ENCODE measurements at places on chromosomes 16 and 17. TPM values are rescaled to one million over a fixed set of nuclear protein-coding genes. Genes with fewer than 3 reads are reported as not detected.
A peak's percentile ranks its signal among the peaks of the same experiment; 100 is the strongest.

Gene ADAM11
- total RNA-seq, result 2.3 TPM

Gene PLCG2
- total RNA-seq, result 7.0 TPM

Gene EPN3
- 99.2 TPM for total RNA-seq

Gene NEUROD2
- total RNA-seq, result 0.17 TPM

Gene CCDC92B
- total RNA-seq, result 0.55 TPM

Gene CX3CL1
- total RNA-seq, result 31.9 TPM

Gene EVI2B
- 1.2 TPM for total RNA-seq

Gene FBXL20
- 45.2 TPM for total RNA-seq

Gene CCL15
- total RNA-seq, result not detected

GRCh38 chr16:9136596-9136995 lies 45.2 kb downstream of the HAPSTR1 start:
- peak; percentile 39 for DNase-seq

GRCh38 chr17:48014595-48015111 lies 22.9 kb downstream of the COPZ2 start:
- DNase-seq, result no peak

DNA sequence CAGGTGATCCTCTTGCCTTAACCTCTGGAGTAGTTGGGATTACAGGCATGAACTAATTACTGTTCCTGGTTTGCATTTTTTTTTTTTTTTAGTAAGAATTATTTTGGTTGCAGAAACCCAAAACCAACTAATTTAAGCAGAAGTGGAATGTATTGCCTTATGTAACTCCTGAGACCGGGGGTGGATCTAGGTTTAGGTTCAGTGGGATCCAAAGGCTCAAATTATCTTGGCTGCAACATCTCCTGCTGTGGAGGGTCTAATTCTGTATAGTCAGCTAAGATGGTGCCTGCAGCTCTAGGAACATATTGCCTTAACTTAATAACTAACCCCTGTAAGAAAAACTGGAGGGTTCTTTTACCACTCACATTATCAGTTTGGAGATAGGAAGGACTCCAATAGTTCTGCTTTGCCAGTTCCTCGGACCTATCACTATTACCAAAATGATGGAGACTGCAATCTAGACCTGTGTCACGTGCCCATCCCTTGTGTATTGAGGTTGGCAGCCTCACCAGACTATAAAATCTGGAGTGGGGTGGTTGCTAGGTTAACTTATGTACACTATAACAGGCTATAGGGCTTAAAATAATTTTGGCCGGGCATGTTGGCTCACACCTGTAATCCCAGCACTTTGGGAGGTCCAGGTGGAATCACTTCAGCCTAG lies 8.5 kb downstream of the SNTB2 start:
- DNase-seq, result no peak

- no peak for DNase-seq
Measured at GRCh38 chr16:20401066-20401465, 3.5 kb downstream of the PDILT start.

GRCh38 chr17:67162771-67163170 lies 82.2 kb downstream of the HELZ start:
- no peak for DNase-seq

- DNase-seq, result peak; percentile 97
Measured at GRCh38 chr17:8163978-8164814, 1.4 kb upstream of the VAMP2 start.

GRCh38 chr17:79677646-79678045 lies 53.1 kb upstream of the ENPP7 start:
- DNase-seq, result no peak

- DNase-seq, result peak; percentile 70
Measured at GRCh38 chr17:16407911-16408588, 7.3 kb upstream of the TRPV2 start.

DNA sequence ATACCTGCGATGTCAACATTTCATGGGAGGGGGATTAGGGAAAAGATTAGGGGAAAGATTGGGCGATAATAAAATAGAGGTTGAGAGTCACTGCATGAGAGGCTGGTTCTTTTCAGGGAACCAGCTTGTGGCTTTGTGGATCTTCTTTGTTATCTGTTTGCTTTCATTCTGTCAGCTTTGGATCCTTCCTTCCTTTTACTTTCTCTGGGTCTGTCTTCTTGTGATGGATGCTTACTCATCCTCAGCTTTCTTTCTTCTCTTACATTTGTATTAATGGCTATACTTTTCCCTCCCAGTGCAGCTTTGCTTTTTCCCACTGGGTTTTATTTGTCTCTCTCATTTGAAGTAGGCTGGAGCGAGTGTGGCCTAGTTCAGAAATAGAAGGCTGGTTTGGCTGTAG lies 47.1 kb downstream of the RPTOR start:
- peak; percentile 3 for DNase-seq

- DNase-seq, result no peak
Measured at GRCh38 chr17:67280279-67280678, 35.3 kb upstream of the HELZ start.

DNA sequence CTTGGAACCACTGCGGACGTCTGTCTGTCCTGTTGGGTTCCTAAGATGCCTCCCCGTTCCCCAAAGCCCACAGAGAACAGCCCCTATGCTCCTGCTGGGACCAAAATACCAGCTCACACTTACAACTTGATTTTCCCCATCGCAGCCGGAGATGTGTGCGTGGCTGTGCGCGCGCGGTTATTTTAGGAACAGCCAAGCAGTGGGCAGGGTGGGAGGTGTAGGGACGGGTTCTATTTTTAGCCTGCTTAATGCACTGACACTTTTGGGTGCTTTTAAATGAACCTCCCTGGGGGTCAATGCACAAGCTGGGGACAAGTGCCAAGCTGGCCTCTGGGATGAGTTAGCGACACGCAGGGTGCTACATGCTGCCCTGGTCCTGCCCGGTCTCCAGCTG lies 74.1 kb downstream of the KLHDC4 start:
- DNase-seq, result no peak
